ENCODE measurements at places on chromosomes 5 and 9.

DNA sequence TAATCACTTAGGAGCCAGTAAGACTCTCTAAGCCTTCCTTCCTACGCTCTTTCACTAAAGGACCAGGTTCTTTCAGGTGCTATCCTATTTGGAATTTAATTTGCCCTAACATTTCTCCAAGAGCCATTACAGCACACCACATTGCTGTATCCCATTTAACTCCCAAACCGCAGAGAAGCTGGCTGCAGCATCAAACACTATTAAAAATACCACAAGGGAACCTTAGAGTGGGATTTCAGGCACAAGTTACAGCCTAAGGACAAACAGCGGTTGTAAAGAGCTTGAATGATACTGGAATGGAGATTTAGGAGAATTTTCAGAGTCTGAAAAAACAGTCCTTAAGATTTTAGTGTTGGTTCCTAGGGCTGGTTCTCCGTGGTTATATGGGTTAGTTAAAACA, 566.4 kb downstream of the RAB3C start:
- DNase-seq: no peak

DNA sequence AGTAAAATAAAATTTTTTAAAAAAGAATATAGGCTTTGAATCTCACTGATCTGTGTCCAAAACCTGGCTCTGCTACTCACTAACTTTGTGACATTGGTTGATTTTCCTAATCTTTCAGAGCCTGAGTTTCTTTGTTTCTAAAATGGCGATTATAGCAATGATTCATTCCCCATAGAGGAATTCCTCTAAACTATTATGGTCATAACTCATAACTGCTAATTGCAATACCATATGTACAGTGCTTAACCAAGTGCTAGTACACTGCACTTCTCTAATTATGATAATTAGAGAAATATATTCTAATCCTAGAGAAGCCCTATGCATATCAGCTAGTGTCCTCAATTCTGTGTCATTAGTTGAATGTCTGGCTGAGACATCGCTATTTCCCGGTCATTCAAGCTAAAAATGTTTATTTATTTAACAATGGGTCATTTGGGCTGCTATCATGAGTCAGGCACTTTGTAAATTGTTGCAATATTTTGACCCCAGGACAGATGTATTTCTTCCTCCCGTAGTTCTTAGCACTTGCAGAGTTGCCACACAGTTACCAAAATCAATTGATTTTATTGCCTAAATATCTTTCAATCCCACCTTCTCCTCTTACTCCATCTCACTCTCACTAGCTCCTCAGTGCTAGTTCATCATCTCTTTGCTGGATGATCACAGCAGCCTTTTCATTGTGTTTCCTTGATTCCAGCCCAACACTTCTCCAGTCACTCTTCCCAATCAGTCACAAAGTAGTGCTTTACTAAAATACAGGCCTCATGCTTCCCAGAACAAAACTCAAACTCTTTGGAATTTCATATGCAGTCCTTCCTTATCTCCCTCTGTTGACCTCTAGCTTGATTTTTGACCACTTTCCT, 200.9 kb upstream of the PAPPA start:
- no peak for DNase-seq

GRCh38 chr9:69667306-69667705, 4.9 kb downstream of the APBA1 start:
- DNase-seq: no peak

DNA sequence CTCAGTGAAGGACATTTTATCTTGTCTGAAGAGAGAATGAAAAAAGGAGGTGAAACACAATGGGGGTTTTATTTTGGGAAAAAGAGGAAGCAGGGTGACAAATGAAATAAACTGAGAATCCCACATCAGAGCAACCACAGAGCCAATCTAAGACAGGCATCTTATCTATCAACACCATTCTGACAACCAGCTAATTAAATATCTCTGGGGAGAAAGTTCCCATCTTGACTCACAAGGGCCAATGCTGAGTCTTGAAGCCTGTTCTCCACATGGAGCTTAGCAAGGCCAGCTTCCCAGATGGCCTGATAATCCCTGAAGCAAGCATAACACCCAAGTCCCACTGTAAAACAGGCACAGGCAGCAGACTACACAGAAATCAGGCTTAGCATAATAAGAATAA, 30.4 kb downstream of the DPYSL3 start:
- no peak for DNase-seq

- no peak for DNase-seq
Observed at GRCh38 chr9:132238026-132238972, 76.4 kb downstream of the NTNG2 start.

- no peak for DNase-seq
Observed at GRCh38 chr9:7983490-7983889, 183.9 kb upstream of the DMAC1 start.

DNA sequence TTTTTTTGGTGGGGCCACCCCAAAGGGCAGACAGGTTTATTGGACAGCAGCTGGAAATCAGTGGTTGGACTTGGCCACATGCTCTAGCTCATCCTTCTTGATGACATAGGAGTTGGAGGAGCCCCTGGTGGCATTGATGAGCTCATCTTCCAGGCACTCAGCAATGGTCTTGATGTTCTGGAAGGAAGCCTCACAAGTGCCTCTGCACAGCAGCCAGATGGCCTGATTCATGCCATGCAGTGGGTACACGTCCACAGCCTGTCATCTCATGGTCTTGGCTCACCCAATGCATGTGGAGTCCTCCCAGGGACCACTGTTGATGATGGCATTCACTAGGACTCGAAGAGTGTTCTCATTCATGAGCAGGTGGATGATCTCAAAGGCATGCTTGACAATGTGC, 11.3 kb upstream of the RCL1 start:
- DNase-seq: no peak

DNA sequence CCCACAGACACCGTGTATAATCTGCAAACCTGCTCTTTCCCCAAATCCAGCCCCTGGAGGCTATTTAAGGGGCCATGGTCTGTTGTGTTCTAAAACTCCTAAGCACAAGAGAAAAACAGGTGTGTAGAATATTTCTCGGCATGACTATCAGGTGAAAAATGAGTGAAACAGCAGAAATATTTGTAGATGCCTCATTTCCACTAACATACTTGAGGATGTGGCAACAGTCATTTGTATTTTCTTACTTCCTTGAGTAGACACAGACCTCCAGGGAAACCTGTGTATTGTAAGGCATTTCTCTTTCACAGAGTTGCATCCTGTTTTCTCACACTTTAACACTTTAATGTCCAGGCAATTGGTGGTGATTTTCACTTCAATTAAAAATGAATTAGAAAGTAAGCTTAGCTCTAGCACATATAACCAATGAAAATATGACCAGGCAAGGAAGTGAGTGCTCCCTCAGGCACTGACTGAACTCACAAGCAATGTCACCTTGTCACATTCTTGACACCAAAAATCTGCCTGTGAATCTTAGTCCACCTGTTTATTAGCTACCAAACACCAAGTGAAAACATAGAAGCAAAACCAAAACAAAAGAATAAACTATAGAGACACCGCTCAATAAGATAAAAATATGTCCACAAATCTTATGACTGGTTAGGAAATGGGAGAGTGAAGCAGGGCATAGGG, 64.4 kb downstream of the DIRAS2 start:
- no peak for DNase-seq

GRCh38 chr9:5543875-5544702, 33.8 kb downstream of the PDCD1LG2 start:
- no peak for DNase-seq

- no peak for DNase-seq
Observed at GRCh38 chr5:89929173-89929572, 480.4 kb downstream of the CETN3 start.

DNA sequence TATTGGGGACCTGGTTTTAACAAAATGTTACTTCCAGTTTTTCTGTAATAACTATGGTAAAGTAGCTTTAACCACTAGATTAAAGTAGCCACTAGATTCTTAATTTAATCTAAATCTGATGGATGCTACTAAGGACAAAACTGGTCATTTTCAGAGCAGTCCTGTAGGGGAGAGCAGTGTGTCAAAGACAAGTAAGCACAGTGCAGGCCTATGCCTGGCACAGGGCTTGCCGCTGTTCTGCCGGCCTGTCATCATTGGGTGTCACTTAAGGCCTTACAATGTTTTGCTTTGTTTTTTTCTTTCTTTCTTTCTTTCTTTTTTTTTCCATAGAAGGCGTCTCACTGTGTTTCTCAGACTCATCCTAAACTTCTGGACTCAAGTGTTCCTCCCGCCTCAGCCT, 53.0 kb upstream of the NXNL2 start:
- no peak for DNase-seq

DNA sequence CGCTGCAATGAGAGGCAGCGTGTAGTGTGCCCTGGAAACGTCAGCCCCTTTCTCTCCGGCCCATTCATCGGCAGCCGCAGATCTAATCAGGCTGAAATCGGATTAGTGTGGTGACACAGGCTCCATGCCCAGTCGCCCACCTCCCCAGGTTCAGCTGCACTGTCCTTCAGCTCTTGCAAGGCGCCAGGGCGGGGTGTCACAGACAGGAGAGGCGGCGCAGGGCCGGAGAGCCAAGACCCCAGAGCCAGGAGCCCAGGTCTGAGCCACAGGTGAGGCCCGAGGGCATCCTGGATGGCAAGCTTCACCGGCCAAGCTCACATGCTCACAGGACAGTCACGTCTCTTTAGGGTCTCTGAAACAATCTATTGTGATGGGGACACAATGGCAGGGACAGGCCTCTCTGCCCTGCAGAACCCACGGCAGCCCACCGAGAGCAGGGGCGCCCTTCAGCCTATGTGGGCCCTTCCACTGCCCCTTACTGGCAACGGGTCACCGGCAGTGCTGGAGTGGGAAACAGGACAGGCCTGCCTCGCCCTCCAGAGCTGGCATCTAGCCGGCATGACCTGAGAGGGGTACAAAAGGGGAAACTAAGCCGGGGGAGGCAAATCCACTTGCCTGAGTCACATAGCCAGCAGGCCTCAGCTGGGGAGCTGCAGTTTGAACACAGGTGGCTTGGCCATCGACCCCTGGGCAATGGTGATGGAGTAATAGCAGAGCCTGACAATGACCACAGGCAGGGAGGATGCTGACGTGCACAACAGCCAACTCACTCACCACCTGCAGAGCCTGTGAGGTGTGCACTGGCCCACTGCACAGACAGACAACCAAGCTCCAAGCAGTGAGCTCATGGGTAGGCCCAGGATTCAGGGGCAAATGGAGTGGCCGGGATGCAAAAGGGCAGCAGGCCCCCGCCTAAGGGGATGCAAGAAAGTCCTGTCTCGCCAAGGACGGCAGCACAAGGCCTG, 48.1 kb downstream of the VAV2 start:
- DNase-seq: no peak

- DNase-seq: no peak
Observed at GRCh38 chr9:122819791-122820489, 8.4 kb downstream of the PDCL start.

All from epithelial cell of proximal tubule (primary cell).